Activated T-helper 1 cell treated with Interleukin-2 at 50 U/mL for 16 hours (primary cell): ENCODE measurements at places on chromosomes 4 and X.

DNA sequence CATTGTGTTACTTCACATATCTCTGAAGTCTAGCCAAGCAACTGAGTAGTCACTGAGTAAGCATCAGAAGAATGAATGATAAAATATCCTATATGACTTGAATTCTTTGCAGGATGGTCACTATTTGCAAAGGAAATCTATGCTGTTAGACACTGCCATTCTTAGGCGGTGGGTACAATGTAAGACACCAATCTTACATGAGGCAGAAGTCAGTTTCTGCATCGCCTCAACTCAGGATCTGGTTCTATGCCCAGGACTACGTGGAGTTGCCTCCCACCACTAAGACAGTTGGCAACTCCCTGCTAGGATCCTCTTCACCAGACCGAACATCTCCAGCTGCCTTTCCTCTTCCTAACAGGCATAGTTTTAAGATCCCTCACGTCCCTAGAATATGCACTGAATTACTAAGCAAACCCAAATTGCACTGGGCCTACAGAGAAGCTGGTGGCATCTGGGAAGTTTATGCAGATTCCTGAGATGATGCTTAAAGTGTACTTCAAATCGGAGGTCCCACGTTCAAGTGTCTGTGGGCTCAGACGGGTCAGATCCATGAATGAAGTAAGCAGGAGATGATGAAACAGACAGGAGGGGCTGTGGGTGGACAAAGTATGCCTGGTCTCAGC is 45.6 kb downstream of the SEL1L3 start:
- DNase-seq = no peak

DNA sequence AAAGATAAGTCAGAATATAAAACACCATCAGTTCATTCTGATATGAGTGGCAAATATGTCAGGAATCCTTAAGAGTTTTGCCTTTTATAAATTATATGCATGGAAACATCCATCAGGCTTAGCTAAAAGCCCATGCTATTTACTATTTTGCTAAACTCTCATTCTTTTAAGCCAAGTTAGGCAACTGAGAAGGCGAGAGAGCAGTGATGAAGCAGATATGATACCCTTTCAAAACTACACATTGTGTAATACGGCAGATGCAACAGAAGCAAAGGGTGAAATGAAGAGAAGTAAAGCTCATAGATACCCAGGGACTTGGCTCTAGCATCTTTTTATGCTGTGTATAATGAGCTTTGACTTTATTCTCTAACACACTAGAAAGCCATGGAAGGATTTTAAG is 95.8 kb downstream of the SLIT2 start:
- no peak for DNase-seq

DNA sequence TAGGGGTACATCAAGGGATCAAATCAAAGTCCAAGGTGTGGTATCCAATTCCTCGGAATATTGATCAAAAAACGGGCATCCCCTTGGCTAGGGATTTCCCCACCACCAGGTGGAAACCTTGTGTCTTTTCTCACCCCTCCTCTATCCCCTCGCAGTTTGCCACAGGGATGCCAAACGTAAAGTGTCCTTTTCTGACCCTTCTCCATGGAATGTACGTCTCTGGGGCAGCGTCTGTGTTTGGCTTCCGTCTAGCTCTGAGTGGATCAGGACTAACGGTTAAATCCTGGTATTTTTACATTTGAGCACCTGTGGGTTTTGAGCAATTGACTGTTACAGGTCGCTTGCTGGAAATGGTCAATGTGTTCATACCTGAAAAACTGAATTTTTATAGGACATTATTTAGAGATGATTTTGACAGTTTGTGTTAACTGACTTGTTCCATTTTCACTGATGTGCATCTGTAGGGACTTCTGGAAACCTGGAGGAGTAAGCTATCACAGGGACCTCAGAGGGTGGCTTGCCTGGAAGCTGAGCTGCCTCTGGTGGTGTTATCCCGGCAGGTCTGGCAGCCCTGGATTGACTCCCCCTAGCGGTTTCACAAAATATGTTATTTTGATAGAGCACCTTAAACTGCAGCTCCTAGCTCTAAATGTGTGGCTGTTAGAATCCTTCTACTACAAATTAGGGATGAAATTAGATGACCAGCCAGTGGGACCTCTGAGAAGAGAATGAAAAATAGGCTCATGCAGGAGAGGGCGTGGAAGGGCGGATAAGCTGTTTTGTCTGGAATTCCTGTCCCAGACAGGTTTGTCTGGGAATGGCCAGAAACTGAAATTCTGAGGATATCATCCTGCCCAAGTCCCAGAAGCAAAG is 8.8 kb upstream of the MGST2 start:
- DNase-seq = peak; percentile 24

DNA sequence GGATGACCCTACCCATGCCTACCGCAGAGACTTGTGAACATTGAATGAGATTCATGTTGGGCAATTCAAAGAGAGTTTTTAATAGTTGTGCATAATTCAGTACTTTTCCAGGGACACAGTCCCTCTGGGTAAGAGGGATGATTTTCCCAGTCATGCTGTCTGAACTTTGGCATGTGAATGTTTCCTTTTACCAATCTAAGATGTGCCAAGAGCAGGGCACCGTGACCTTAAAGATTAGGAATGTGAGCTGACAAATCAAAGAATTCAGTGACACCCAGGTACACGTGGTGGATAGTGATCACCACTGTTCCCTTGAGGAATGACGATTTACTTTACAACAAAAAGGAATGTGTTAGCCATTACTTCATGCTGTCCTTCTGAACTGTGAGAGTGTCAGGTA is 515.6 kb downstream of the PPARGC1A start:
- no peak for DNase-seq

GRCh38 chr4:143391895-143392294 is 55.2 kb downstream of the GAB1 start:
- no peak for DNase-seq

- DNase-seq = no peak
These were observed 371.2 kb downstream of the SPRY1 start for GRCh38 chr4:123767806-123768205.

GRCh38 chr4:6282314-6282771 is 12.7 kb downstream of the WFS1 start:
- DNase-seq = no peak

DNA sequence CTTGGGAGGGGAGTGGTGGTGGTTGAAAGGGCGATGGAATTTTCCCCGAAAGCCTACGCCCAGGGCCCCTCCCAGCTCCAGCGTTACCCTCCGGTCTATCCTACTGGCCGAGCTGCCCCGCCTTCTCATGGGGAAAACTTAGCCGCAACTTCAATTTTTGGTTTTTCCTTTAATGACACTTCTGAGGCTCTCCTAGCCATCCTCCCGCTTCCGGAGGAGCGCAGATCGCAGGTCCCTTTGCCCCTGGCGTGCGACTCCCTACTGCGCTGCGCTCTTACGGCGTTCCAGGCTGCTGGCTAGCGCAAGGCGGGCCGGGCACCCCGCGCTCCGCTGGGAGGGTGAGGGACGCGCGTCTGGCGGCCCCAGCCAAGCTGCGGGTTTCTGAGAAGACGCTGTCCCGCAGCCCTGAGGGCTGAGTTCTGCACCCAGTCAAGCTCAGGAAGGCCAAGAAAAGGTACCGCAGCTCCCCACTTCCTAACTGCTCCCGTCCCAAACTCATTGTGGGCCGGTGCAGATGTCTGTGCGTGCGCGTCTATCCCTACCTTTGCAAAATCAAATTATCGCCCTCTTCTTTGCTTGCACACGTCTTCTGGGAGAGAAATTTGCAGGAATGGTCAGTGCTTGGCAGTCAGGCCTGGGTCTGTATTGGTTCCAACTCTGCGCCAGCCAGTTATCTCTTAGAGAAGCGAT is 533 bp downstream of the IL15 start:
- DNase-seq = peak; percentile 5

- no peak for DNase-seq
These were observed 16.9 kb downstream of the SPIN2B start for GRCh38 chrX:57104406-57104805.

GRCh38 chrX:137432609-137433008 is 133.3 kb upstream of the ZIC3 start:
- DNase-seq = no peak

DNA sequence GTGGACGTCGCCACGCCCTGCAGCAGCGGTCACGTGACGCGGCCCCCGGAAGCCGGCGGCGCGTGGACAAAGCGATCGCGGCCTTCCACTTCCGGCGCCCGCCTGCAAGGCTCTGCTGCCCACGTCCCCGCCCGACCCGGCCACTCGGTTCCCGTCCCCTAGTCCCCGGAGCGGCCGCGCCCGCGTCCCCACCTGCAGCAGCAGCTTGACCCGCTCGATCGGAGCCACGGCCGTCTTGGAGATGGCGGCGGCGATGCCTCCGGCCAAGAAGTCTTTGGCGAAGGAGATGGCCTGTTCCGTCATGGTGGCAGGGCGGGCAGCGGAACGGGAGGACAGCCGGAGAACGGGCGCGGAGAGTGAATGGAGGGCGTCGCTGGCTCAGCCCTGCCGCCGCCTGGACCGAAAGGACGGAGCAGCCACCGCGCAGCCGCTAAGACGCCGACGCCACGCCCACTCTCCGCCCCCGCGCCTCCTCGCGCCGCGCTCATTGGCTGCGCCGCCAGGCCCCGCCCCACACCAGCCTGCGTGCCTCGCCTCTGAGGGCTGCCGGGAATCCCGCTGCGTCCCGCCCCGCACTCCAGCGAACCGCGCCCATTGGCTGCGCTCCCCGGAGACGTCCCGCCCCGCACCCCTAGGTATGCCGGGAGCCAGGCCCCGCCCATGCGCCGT is at the start of gene SLC25A6:
Gene SLC25A6, minus strand, starts transcription at position 407 of the 669 bp plus-strand sequence. Its CDS starts 104 bp downstream, at position 303.
- DNase-seq = peak; percentile 99

DNA sequence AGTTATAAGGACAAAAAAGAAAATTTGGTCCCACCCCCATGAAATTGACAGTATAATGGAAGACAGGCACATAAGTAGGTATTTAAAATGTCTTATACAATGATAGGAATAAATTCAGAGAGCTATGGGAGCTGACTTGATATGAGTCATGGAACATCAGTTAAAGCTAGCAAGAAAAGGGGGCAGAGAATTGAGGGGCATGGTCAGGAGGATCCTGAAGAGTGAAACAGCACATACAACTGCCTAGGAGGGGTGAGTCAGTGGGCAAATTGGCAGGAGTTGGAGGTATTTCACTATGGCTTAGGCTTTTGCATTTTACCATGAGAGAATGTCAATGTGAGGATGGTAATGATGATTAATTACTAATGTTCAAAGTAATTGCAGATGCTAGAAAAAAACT is 95.4 kb upstream of the BANK1 start:
- DNase-seq = no peak

DNA sequence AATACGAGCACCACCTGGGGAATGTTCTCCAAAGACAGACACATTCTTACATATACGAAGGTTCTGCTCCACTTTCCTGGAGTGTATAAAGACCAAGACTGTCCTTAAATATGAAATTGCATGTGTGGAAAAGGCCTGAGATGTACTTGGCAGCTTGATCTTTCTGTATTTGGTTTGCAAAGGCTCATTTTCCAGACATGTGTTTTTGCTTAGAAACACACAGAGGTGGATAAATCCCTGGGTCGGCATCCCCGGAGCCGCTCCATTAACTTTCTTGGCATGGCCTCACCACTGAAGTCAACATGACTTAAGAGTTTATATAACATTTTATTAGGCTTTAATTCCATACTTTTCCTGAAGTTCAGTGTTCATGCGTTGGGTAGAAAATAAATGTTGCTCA is 239.4 kb downstream of the LDB2 start:
- DNase-seq = no peak

- DNase-seq = no peak
These were observed 29.8 kb downstream of the SMIM20 start for GRCh38 chr4:25943805-25944204.

GRCh38 chr4:152304220-152304619 is 231.7 kb downstream of the FBXW7 start:
- DNase-seq = no peak

DNA sequence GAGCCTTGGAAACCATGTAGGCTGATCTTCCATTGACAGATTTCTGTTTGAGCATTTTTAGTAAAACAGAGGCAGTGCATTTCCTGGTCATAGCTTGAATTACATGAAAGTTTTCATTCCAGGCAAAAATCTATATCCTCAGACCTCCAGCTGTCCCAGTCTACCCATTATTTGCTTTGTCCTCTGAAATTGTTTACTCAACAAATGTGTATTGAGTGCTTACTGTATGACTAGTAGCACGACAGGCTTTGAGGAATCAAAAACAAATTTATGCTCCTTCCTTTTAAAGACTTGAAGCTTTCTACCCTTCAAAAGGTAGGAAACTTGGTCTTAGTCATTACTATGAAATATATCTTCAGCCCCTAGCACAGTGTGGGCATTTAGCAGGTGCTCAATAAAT is 307.9 kb upstream of the IGFBP7 start:
- no peak for DNase-seq

GRCh38 chrX:74519870-74520269 is 94.6 kb downstream of the RLIM start:
- no peak for DNase-seq

GRCh38 chrX:153686711-153687110 is 1.0 kb upstream of the SLC6A8 start:
- no peak for DNase-seq

GRCh38 chr4:16694173-16694883 is 204.1 kb downstream of the LDB2 start:
- no peak for DNase-seq

DNA sequence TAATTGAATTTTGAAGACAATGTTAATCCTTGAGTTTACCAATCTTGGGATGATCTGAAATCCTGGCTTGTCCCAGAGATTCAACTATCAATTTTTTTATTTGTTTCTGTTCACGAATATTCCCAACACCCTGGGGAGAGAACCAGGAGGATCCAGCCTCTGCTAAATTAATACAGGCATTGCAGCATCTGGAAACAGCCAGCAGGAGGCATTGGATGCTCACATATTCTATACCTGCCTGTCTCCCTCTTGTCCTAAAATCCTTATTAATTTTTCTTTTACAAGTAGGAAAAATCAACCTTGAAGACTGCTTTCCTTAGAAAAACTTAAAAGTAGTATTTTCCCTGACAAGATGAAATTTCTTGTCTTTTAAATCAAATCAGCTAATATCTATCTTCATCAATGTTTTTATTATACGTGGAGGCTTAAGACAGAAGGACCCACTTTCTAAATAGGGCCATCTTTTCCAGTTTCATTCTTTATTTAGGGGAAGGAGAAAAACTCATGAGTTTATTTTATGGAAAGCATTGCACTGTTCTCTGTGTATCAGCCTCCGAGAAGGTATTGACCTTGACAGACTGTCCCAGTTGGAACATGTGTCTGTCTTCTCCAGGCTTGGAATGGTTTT is 102.4 kb downstream of the CLNK start:
- no peak for DNase-seq

GRCh38 chr4:173448608-173449379 is 49.9 kb upstream of the SCRG1 start:
- DNase-seq = no peak

- no peak for DNase-seq
These were observed 1.0 kb downstream of the SCD5 start for GRCh38 chr4:82797405-82798111.

- peak; percentile 89 for DNase-seq
These were observed at the start of gene ZRSR2 for GRCh38 chrX:15789979-15790768. Gene ZRSR2, plus strand, starts transcription at chrX:15790484. Its CDS starts 12 bp downstream, at chrX:15790496.

DNA sequence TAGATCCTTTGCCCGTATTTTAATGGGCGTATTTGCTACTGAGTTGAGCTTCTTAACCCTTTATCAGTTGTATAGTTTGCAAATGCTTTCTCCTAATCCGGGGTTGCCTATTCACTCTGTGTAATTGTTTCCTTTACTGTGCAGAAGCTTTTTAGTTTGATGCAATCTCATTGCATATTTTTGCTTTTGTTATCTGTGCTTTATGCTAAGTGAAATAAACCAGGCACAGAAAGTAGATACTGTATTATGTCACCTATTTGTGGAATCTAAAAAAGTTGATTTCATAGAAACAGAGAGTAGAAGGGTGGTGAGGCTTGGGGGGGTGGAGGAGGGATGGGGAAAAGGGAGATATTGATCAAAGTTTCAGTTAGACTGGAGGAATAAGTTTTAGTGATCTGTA is 17.7 kb downstream of the OGT start:
- no peak for DNase-seq

- DNase-seq = no peak
These were observed 51.7 kb downstream of the HERC3 start for GRCh38 chr4:88643932-88644331.
